ENCODE measurements at places on chromosomes 13 and 19. TPM values are rescaled to one million over a fixed set of nuclear protein-coding genes. Genes with fewer than 3 reads are reported as not detected.

The MYO16 gene
- total RNA-seq = not detected

The ATCAY gene
- total RNA-seq = not detected

The KIR3DL2 gene
- total RNA-seq = 0.65 TPM

The CGB1 gene
- total RNA-seq = not detected

The GPR12 gene
- not detected for total RNA-seq

The FSD1 gene
- total RNA-seq = 39.1 TPM

The SLC1A6 gene
- total RNA-seq = not detected

The URI1 gene
- 62.9 TPM for total RNA-seq

The NOVA2 gene
- total RNA-seq = not detected

The KIR2DL3 gene
- total RNA-seq = not detected

The PRSS57 gene
- total RNA-seq = not detected

The INSL3 gene
- 8.7 TPM for total RNA-seq

The LATS2 gene
- 2.2 TPM for total RNA-seq

The LRFN3 gene
- 13.6 TPM for total RNA-seq

The ZSCAN22 gene
- total RNA-seq = 4.8 TPM

The HPN gene
- not detected for total RNA-seq

The RYR1 gene
- 3.8 TPM for total RNA-seq

The BRSK1 gene
- total RNA-seq = 8.4 TPM

The PTH2 gene
- not detected for total RNA-seq

The CYP4F3 gene
- not detected for total RNA-seq

The OLFM4 gene
- total RNA-seq = not detected
